ENCODE measurements at places on chromosomes 7 and 10.

- DNase-seq = no peak
These were observed 8.4 kb upstream of the LFNG start for GRCh38 chr7:2510909-2511768.

DNA sequence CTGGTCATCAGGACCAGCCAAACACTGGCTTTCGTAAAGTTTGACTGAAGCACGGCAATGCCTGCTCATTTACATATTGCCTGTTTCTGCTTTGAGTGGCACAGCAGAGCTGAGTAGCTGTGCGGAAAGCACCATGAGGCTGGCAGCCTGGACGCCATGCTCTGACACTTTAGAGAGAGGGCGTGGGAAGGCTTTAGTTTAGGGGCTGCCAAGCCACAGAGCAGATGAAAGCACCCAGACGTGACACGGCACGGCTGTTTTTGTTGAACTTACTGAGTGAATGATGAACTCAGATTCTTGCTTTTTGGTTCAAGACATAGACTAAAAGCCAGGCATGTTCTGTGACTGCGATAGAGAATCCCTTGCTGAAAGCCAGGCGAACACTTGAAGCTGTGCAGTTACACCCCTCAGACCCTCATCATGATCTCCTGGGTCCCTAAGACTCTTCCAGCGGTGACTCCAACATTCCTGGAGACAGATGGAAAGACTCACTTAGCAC, 182.1 kb downstream of the ZMYND11 start:
- DNase-seq = no peak

- no peak for DNase-seq
These were observed 284.3 kb upstream of the KAT6B start for GRCh38 chr10:74542077-74542476.

- DNase-seq = no peak
These were observed 20.7 kb downstream of the ZNF467 start for GRCh38 chr7:149752646-149753045.

- no peak for DNase-seq
These were observed 41.1 kb upstream of the HSPB1 start for GRCh38 chr7:76261329-76261728.

DNA sequence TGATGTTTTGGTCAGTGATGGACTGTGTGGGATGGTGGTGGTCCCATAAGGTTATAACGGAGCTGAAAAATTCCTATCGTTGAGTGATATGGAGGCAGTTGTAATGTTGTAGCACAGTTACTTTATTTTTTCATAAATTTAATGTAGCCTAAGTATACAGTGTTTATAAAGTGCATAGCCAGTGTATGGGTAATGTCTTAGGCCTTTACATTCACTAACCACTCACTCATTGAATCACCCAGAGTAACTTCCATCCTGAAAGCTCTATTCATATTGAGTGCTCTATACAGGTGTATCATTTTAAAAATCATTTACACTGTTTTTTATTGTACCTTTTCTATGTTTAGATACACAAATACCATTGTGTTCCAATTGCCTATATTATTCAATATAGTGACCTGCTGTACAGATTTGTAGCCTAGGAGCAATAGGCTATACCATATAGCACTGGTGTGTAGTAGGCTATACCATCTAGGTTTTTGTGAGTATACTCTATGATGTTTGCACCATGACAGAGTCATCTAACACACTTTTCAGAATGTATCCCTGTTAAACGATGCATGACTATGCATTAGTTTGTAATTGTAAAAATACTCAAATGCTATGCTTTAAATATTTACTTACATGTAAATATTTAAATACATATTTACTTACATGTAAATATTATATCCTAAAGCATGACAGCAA, 21.0 kb downstream of the PDCD4 start:
- no peak for DNase-seq

- DNase-seq = no peak
These were observed 51.1 kb downstream of the TMEM209 start for GRCh38 chr7:130154131-130154500.
